ENCODE measurements at places on chromosomes 13 and 19.

DNA sequence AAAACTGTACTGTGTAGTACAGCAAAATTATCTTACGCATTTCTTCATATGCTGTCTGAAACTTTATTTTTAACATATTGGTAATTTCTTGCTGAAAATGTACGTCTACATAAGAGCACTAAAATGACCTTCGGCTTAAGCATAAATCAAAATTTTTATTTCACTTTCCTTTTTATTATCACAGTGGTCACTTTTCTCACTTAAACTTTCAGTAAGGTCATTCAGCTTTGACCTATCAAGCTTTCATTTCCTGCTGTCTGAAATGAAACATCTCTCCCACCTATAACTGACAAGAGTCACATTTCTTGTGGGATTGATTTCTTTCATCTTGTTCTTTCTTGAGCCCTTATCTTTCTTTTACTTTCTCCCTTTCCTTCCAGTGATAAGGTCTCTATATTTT is 2212.7 kb upstream of the PCDH20 start:
- no peak for DNase-seq

DNA sequence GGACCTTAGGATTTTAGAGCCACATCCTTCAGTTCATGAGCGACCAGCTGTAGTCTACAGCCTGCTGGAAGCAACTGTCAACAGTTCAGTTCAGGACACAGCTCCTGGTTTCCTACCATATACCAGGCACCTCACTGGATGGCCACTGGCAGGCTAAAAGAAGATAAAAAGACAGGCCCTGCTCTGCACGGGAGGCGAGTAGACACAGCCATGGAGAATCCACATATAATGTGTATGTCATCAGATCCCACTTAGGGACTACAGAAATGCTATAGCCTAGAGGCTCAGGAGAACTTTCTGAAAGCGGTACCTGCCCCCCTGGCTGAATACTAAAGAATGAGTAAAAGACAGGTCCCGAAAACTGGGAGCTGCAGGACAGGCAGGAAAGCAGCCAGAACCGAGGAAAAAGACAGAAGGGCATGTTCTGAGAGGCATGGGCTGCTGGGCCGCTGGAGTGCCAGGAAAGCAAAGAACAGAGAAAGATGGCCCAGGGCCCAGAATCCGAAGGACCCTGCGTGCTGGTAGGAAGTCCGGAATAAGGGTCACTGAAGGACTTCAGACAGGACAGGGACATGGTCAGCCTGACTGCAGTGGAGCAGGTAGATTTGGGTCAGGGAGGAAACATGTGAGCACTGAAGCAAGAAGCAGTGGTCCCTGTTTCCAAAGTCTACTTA is 23.5 kb downstream of the DZIP1 start:
- no peak for DNase-seq

DNA sequence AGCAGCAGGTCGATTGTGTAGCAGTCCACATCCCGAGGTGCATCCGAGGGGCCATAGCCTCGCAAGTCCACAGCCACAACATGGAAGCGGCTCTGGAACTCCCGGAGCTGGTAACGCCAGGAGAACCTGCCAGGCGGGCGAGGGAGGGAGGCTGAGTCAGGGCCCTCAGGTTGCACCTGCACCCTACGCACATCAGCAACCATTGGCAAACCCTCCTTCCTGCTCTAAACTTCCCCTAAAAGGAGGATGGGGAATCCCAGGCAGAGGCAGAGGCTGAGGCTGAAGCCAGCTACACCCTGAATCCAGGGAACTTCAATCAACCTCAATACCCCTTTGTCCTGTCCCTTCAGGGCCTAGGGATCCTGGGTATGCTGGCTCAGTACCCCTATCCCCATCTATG is 977 bp downstream of the EPHX3 start:
- DNase-seq = no peak

GRCh38 chr13:50645092-50645491 is 198.4 kb downstream of the DLEU7 start:
- DNase-seq = no peak

GRCh38 chr13:21661097-21661909 is 9.6 kb upstream of the FGF9 start:
- no peak for DNase-seq

DNA sequence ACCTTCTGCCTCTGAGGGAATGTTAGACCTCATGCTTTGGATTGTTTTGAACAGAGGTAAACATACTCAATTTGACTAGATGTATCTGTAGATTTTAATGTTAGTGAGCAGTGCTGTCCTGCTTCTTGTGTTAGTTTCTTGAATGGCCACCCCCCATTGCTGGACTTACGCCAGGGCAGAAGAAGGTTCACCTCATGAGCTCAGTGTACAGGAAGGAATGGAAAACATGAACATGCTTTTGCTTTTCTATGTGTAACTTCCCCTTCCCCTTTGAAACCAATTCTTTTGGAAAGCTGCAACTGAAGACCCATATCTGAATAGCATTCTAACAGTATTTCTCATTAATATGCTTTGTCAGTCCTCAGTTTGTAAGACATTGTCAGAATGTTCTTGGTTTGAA is 32.3 kb downstream of the WASF3 start:
- DNase-seq = no peak

GRCh38 chr19:29117926-29118325 is 95.0 kb downstream of the UQCRFS1 start:
- DNase-seq = no peak

DNA sequence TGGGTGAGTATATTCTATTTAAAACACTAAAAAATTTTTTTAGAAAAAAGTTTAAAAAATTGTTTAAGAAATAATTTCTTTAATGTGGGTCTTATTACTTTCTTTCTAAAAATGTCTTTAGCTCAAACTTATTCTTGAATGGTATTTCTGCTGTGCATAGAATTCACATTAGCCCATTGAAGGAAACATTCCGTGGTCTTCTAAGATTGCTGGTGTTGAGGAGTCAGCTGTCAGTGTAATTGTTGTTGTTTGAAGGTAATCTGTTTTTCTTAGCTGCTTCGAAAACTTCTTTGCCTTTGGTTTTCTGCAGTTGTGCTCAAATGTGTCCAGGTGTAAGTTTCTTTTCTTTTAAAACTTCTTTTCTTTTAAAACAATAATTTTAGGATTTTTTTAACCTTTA is 85.4 kb upstream of the KLF12 start:
- no peak for DNase-seq

DNA sequence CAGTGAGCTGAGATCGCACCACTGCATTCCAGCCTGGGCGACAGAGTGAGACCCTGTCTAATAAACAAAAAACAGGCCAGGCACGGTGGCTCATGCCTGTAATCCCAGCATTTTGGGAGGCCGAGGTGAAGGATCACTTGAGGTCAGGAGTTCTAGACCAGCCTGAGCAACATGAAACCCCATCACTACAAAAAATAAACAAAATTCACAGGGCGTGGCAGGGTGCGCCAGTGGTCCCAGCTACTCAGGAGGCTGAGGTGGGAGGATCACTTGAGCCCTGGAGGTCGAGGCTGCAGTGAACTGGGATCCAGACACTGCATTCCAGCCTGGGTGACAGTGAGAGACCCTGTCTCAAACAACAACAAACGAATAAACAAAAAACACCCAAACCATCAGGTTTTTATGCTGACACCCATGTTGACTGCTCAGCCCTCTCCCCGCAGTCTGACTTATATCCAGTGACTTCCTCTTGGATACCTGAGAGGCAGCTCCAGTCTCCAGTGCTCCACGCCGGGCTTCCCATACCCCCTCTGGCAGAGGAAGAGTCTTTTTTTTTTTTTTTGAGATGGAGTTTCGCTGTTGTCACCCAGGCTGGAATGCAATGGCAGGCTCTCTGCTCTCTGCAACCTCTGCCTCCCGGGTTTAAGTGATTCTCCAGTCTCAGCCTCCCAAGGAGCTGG is 17.7 kb downstream of the WTIP start:
- DNase-seq = no peak

GRCh38 chr19:19911150-19911549 is 10.4 kb downstream of the ZNF93 start:
- DNase-seq = no peak

GRCh38 chr13:106814463-106814862 is 246.5 kb upstream of the ARGLU1 start:
- no peak for DNase-seq

GRCh38 chr19:15378534-15379082 is 979 bp downstream of the AKAP8 start:
- peak; percentile 35 for DNase-seq

DNA sequence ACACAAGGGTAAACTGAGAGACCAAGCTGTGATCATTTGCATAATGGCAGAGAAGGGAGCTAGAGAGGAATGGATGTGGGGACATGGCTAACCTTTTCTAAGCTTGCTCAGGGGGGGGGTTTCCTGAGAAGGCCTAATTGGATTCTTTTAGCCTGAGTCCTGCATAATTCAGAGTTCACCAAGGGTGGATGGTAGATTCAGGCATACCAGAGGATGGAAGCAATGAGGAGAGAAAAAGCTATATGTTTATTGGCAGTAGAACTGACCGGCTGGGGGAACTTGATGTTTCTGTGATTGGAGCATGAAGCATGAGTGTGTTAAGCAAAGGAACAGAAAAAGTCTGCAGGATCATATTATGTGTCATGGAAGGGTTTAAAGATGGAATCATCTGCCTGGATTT is 65.9 kb upstream of the KLF12 start:
- DNase-seq = no peak

DNA sequence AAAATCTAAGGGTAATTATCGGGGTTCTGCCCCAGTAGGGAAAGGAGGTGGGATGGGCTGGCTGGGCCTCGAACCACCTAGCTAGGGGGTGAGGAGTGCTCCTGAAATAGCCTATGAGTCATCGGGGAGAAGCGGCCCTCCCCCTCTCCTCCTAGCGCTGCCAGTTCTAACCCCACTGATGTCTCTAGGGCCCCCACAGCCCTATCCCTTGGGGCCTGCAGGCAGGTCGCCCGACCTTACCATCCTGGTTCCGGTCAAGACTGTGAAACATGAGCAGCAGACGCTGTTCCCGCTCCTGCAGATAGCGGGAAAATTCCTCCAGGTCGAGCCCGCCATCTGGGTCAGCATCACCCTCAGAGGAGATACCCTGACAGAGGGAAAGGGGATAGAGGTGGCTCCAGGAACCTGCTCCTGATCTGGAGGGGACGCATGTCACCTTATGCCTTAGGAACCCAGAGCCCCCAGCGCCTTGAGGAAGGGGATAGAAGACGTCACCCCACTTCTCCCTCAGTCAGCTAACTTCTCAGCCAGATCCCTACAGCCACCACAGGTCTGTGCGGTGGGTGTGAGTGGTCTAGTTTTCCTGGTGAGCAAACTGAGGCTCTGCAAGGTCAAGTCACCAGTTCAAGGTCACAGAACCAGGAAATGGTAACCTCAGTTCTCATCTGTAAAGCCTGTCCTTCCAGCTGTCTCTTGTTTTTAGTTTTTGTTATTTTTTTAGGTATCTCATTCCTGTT is 1.5 kb downstream of the SLC25A23 start:
- no peak for DNase-seq

- DNase-seq = no peak
These were observed 614.4 kb upstream of the PCDH9 start for GRCh38 chr13:67844574-67844973.

GRCh38 chr19:14821937-14822336 is 13.0 kb downstream of the OR7A5 start:
- no peak for DNase-seq

GRCh38 chr13:107817647-107818287 is 397.6 kb downstream of the LIG4 start:
- DNase-seq = no peak

- DNase-seq = no peak
These were observed 339.0 kb downstream of the HS6ST3 start for GRCh38 chr13:96428911-96429310.

DNA sequence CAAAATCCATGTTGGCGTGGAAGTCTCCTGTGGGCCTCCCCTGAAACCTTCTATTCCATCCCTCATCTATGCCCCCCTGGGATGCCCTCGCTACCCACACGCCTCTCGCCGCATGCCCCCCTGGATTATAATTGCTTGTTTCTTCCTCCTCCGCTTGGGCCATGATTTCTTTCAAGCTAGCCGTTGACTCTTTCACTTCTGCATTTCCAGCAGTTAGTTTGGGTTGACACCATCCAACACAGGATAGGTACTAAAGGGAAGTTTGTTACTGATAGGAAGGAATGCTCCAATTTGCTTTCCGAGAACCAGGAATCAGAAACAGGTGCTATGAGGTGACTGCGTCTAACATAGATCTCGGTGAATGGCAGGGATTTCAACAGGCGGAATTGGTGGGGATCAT is 7.7 kb upstream of the SLC25A15 start:
- DNase-seq = no peak

GRCh38 chr19:42553292-42554045 is 25.2 kb upstream of the CEACAM1 start:
- no peak for DNase-seq

- DNase-seq = no peak
These were observed 31.5 kb downstream of the RBM26 start for GRCh38 chr13:79374578-79374977.

GRCh38 chr13:76414320-76414719 is 471.9 kb downstream of the KCTD12 start:
- DNase-seq = no peak

DNA sequence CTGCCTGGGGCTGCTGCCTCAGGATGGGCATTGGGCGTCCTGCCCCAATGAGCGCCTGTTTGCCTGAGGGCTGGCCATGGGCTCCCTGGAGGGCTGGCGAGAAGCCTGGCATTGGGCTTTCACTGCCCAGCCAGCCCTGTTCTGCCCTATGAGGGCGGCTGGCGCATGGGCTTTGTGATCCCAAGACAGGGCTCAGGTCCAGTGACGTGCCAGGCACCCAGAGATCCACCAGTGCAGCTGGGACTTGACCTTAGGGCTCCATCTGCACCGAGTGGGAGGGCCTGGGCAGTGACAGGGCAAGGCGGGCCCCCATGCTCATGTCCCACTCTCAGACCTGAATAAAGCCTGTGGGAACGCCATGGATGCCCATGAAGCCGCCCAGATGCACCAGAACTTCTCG is 34.3 kb downstream of the MAU2 start:
- DNase-seq = no peak

- no peak for DNase-seq
These were observed 141.3 kb upstream of the FBXL3 start for GRCh38 chr13:77168237-77168636.

DNA sequence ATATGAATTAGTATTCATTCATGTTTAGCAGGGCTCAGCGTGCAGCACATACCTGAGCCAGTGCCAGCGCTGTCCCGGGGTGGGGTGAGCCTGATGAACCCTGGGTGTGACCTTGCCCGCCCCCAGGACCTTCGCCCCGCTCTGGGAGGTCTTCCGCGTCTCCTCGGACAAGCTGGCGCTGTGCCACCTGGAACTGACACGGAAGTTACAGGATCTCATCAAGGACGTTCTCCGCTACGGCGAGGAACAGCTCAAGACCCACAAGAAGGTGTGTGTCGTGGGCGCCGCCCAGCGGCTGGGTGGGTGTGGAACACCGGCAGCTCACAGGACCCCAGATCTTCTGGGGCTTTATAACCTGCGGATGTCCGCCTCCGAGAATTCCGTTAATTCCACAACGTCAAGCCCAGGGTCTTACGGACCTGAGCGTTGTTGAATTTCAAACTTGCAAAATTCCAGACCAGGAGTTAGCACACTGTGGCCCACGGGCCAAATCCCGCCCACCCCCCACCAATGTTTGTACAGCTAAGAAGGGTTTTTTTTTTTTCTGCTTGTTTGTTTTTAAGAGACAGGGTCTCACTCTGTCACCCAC is 15.4 kb downstream of the FCHO1 start:
- DNase-seq = peak; percentile 46
